ENCODE measurements at places on chromosomes 1 and 21.

- DNase-seq = no peak
Observed at GRCh38 chr1:228794173-228794572, 58.9 kb downstream of the RHOU start.

DNA sequence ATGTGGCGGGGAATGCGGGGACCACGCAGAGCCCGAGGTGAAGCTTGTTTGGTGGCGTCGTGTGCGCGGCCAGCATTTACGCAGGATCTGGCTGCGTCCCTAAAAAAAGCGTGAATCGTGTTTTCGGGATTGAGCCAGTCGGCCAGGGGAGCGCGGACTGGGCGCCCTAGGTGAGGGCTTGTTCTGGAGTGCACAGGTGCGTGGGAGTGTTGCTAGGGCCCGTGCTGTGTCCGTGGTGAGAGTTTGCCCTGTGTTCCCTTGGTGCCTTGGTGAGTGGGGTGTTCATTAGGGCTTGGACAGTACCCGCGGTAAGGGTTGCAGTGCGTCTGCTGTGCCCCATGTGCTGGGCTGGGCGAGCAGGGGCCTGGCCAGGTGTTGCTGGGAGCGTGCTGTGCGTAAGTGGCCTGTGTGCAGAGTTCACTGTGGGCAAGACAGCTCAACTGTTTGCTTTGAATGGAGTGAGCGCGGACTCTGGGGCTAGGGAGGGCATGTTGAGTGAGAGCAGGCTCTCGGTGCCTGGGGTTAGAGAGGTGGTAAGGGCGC, 673 bp downstream of the CD46 start:
- DNase-seq = no peak

DNA sequence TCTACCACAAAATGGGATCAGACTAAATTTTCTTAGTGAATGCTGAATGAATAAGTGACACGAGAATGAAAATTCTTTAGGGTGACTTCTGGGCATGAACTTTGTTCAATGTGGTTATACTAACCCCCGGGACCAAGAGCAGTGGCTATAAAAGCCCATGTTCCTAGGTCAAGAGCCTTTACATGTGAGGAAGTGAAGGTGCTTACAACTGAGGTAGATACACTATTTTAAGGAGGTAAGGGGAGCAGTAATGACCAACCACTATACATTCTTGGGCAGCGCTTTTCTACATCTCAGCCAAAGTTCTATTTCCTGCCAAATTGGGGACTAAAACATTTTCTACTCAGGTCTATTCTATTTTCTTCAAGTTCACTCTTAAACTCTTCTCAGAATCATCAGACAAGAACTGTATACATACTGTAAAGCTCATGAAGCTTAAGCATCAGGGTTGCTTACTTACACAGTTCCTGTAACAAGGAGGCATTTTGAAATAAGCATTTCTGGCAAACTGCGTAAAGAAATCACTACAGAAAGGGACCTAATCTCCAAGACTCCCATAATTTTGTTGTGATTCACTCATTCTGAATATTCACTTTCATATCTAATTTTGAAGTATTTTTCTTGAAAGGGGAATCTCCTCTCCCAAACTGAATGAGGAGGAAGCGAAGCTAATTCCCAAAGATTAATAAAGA, 8.5 kb upstream of the ARHGAP29 start:
- DNase-seq = no peak

DNA sequence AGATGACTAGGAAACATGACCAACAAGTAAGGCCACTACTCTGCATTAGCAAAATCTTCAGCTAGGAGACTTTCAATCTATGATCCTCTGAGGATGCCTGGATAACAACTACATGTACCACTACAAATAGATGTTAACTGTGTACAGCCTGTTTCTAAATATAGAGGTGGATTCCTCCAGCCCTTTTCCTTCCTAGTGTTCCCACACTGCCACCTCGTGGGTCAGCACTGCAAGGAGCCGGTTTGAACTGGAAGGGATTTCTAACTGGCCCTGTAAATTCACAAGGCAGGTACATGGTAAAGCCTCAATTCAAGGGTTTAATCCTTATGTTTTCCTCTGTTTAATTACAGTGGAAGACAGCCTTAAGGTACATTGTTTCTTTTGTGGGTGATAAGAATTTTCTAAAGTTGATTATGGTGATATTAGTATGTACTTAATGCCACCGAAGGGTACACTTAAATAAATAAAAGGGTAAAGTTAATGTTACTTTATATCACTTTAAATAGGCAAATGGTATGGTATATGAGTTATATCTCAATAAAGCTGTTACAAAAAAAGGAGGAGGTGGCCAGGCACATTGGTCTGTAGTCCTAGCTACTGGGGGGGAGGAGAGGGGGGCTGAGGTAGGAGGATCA, 14.4 kb downstream of the SMYD3 start:
- no peak for DNase-seq

- no peak for DNase-seq
Observed at GRCh38 chr1:41925712-41926111, 7.0 kb upstream of the HIVEP3 start.

- no peak for DNase-seq
Observed at GRCh38 chr1:28510970-28511440, 5.2 kb downstream of the RCC1 start.

DNA sequence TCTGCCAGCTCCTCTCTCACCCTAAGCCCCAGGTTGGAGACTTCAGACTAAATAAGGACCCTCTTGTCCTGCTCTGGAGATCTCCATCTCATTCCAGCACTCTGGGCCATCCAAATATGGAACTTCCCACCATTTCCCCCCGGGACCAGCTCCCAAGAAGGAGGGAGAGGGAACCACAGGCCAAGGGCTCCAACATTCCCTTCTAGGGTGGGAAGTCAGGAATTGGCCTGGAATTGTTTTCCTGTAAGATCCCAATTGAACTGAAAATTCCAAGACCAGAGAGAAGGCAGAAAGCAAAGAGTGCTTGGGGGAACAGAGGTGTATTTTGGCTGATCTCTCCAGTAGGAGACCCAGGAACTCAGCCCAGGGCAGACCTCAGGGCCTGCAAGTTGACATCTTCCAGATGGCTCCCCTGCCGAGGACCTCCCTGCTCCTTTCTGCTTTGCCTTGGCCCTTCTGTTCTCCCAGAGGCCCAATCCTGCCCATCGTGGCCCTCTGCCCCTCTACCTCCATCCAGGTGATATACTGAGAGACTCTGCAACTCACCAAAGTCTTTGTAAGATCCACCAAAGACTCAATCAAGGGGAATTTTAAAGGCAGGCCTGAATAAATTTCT, 14.9 kb downstream of the CSRP1 start:
- DNase-seq = no peak

GRCh38 chr1:199701726-199702125, 325.8 kb upstream of the NR5A2 start:
- DNase-seq = no peak

- DNase-seq = no peak
Observed at GRCh38 chr1:224565186-224565585, 50.9 kb upstream of the CNIH3 start.

GRCh38 chr1:212669102-212669501, 30.5 kb downstream of the BATF3 start:
- DNase-seq = no peak

- no peak for DNase-seq
Observed at GRCh38 chr1:201060586-201060985, 37.1 kb upstream of the KIF21B start.

GRCh38 chr1:236953151-236953700, 51.0 kb downstream of the MT1HL1 start:
- no peak for DNase-seq

DNA sequence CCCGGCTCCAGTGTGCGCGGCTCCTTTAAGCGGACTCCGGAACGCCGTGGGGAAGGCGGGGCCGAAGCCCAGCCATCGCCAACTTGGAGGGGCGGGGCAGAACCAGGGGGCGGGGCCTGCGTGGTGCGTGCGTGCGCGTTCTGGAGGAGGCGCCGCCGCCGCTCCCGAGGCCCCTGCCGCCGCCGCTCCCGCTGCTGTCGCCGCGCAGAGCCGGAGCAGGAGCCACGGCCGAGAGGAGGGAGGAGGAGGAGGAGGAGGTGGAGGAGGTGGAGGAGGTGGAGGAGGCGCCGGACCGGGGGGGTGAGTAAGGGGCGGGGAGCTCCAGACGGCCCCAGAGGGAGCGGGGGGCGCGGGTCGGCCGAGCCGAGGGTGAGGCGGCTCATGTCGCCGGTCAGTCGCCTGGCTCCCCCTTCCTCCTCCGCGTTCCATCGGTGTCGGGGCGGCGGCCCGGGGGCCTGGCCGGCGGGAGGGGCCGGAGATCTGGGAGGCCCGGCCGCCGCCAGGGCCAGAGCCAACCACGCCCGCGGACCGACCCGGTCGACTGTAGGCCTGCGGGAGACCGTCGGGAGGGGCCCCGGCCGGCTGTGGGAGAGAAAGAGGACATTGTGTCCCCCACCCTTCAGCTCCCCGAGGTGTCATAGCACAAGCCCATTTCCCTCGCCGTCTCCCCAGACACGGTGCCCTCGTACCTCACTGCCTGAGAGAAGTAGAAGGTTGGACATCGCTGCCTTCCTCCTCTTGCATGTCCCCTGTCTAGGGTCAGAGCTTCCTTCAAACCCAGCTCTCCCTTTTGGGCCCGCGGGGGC, at the start of gene RAP1A:
Gene RAP1A (plus strand): TSS at position 155 of the 806 bp plus-strand sequence. CDS start 71,572 bp downstream, outside the sequence.
- peak; percentile 92 for DNase-seq

- DNase-seq = no peak
Observed at GRCh38 chr1:20538227-20538626, 14.1 kb upstream of the FAM43B start.

GRCh38 chr1:112172294-112172882, 182.9 kb upstream of the KCND3 start:
- no peak for DNase-seq

- DNase-seq = no peak
Observed at GRCh38 chr1:246784621-246785493, 60.6 kb downstream of the SCCPDH start.

DNA sequence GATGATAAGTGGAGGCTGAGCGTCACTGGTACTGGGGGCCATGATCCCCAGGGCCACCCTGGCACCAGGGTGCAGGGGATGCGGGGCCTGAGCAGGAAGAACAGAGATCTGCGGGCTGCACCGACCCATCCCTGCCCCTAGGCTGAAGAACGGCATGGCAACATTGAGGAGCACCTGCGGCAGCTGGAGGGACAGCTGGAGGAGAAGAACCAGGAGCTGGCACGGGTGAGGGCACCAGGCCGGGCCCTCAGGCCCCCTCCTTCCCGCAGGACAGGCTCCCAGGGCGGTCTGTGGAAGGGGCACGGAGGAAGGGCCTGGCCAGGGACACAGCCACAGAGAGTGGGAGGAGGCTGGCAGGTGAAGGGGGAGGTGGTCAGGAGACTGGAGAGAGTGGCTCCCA, 21.8 kb downstream of the PPFIA4 start:
- no peak for DNase-seq

- DNase-seq = no peak
Observed at GRCh38 chr1:221782970-221783369, 41.1 kb upstream of the DUSP10 start.

DNA sequence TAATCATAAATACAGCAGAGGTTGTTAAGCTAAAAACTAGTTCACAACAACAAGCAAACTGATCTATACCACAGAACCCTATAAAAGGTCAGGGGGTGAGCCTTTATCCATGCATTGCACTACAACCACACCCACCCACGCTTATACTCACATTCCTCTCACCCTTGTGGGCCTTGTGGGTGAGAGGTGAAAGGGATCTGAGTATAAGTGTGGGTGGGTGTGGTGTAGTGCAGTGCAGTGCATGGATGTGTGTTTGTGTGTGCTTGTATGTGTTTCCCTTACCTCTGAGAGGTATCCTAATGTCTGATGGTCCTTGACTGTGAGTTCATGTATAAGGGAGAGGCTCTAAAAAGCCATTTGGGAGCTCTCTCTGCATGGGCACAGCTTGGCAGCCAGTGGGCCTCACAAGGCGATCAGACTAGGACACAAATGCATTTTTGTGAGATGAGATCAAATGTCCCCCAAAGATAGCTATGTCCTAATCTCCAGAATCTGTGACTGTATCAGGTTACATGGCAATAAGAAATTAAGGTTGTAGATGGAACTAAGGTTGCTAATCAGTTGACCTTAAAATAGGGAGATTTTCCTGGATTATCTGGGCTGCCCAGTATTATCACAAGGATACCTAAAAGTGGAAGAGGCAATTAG, 95.5 kb upstream of the DPT start:
- DNase-seq = no peak

GRCh38 chr1:243944429-243945160, 94.6 kb upstream of the AKT3 start:
- no peak for DNase-seq

GRCh38 chr1:70840260-70840953, 207.2 kb downstream of the PTGER3 start:
- no peak for DNase-seq

DNA sequence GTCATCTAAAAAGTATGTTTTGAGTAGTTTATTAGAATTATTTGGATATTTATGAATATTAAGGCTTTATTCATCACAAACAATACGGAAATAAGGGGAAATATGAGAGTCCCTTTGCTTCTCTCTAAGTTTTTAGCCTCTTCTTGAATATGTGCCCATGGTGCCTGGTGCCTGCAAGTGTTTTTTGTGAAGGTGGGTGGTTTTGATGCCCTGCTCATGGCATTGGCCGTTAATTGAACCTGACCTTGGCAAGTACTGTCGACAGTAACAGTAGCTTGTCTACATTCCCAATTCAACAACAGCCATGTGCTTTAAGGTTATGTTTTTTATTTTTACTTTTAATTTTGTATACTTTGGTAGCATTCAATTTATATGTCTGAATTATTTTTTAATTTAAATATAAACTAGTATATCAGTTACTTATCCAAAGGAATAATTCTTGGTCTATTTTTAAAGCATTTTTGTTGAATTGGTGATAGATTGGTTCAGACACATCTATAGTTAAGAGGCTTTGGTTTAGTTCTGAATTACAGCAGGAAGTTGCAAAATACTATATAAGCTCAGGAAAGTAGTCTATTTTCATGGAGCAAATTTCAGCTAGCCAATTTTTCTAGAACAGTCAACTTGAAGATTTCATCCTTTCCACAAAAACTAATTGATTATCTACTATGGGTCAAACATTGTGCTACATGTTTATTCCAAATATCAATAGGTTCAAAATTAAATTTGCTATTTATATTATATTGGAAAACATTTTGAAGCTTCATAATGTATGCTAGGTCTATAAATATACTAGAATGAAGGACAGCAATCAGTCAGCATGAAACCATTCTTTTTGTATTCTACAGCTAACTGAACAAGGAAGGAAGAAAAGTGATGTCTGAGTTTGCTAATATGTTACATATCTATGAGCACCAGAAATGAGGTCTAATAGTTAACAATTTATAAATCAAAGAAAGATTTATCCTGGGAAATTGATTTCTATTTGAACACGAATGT, 184.4 kb downstream of the MRPL39 start:
- DNase-seq = no peak

GRCh38 chr1:181151378-181152326, 63.2 kb downstream of the IER5 start:
- no peak for DNase-seq
